Natural killer cell (primary cell): ENCODE measurements at places on chromosomes 5 and 9. TPM values are rescaled to one million over a fixed set of nuclear protein-coding genes. Genes with fewer than 3 reads are reported as not detected.

DNA sequence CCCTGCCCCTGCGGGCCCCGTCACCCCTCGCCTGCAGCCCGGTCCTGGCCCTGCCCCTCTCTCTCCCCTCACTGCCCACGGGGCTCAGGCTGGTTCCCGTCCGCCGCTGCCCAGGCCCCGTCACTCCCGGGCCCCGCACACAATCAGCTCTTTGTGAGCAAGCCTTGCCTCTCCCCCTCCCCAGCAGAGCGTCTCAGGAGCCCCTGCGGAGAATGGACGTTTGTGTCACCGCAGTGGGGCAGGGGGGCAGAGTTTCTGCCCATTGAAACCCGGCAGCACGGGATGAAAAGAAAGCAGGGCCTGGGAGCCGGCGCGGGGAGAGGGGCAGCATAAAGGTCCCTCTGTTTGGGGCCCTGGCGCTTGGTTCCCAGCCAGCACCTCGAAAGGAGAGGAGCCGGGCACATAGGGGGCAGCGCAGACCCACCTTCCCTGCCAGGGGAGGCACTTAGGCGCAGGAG lies 13.5 kb upstream of the NUP214 start:
- no peak for DNase-seq

- DNase-seq, result no peak
Observed at GRCh38 chr5:55847837-55848236, 3.3 kb upstream of the IL31RA start.

C9 gene
- total RNA-seq, result not detected

ADRA1B gene
- total RNA-seq, result not detected
